Activated CD8-positive, alpha-beta memory T cell treated with anti-CD3 and anti-CD28 coated beads for 48 hours (primary cell): ENCODE measurements at places on chromosomes 16 and 17.

GRCh38 chr17:42548070-42548837 lies 4.5 kb upstream of the HSD17B1 start:
- DNase-seq = no peak

- no peak for DNase-seq
Measured at GRCh38 chr16:70805787-70806186, 4.8 kb upstream of the VAC14 start.

DNA sequence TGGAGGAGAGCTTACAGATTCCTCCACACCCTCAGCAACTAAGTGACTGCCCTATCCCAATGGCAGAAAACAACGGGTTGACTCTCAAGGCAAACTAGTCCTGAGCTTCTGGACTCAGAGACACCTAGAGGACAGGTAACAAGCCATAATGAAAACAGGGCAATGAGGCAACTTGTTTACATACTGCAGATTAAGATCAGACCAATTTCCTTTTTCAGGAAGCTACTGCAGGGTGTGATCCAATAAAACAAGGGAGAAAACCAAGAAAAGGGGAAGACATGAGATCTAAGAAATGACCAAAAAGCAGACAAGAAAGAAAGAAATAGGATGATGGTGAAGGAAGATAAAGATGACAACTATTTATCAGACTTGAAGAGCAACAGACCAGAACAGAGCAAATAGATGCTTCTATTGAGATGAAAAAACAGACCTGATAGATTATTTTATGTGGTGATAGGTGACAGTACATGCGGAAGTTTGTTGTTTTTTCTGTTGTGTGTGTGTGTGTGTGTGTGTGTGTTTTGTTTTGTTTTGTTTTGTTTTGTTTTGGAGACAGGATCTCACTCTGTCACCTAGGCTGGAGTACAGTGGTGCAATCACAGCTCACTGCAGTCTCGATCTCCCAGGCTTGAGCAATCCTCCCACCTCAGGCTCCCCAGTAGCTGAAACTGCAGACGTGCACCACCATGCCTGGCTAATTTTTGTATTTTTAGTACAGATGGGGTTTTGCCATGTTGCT lies 120.7 kb downstream of the GAS7 start:
- no peak for DNase-seq

DNA sequence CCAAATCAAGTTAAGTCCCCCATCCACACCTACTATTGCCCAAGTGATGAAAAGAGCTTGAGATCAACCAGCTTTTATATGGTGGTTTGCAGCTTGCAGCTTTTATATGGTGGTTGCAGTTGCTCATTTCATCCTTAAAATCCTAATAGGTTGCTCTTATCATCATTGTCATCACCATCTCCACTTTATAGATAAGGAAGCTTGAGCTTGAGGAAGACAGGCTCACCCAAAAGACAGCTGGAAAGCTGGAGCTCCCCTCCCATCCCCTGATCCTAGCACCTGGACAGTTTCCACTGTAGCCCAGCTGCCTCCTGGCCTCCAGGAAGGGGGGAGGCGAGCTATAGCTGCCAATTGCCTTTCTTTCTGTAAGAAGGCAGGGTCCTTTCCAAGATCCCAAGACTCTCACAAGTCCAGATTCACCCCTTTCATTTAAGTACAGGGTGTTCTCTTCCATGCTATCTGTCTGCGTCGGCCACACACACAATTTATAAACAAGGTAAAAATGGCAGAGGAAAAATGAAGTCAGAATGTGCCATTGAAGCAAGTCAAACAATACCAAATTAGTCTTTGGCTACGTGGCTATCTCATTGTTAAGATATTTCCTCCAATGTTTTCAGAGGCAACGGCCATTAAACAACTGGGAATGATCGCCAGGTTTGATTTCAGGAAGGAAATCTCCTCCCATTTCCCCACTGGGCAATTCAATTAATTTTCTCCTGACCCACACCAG lies 63.3 kb downstream of the PECAM1 start:
- DNase-seq = no peak

DNA sequence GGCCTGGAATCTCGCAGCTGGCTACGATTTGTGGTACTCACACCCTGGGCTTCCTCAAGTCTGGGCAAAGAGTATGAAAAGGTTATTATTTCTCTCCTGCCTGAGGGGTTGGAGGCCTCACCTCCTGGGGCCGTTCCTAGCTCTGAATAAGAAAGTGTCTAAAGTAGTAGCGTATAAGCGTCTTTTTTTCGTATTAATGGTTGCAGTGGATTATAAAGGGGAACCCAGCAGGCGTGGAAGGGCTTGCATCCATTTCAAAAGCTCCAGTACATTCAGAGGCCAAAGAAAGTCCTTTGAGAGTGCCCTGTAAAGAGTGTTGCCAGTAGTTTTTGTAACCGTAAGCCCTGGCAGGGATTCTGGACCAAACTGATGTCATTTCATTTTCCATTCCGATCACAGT lies 72.2 kb upstream of the MPHOSPH6 start:
- no peak for DNase-seq

- DNase-seq = no peak
Measured at GRCh38 chr16:106623-107324, 28.7 kb downstream of the MPG start.

DNA sequence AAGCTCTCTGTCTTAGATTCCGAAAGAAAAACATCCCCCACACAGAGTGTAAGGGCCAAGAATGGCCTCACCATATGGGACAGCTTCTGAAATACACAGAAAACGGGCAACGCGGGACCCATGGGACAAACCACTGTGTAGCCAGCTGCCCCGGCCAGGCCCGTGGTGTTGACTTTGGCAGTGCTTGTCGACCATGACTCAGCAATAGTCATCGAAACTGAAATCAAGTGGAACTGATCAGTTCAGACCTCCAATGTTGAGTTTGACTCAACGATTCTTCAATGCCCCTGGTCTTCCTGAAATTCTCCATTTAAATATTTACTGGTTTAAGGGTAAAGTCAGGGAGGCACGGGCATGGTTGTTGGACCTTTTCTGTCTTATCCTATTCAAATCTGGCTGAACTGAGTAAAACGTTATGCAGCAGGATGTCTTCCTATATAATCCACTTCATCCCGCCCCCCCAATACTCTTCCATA lies 27.5 kb downstream of the ZFHX3 start:
- no peak for DNase-seq

DNA sequence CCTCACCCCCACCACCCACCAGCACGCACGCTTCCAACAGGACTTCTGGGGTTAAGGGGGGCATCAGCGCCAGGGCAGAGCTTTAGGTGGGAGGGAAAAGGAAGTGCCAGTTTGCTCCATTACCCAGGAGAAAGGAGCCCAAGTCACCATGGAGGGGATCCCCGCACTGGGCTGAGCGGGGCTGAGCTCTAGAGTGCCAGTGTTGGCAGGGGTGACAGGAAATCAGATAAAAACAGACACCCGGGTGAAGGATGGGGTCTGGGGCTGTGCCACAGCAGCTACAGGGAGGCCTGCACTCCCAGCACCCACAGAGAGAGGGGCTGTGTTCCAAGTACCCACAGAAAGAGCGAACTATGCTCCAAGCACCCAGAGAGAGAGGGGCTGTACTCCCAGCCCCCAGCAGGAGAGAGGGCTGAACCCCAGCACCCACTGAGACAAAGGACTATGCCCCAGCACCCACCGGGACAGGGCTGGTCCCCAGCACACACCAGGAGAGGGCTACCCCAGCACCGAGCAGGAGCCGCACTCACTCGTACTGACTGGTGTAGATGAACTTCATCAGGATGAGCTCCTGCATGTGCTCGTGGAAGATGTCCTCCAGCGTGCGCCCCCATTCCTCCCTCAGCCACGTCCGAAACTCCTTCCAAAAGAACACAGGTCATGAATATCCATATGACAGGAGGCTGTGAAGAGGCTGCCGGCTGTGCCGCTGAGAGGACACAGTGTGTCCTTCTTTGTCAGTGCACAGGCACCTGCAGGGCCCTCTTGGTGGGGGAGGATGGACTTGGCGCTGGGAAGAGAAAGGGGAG lies 18.6 kb upstream of the C16orf95 start:
- DNase-seq = no peak
